ENCODE measurements at places on chromosomes 3 and 15. TPM values are rescaled to one million over a fixed set of nuclear protein-coding genes. Genes with fewer than 3 reads are reported as not detected.
A peak's percentile ranks its signal among the peaks of the same experiment; 100 is the strongest.

Gene PRR20G
- polyA plus RNA-seq = not detected

GRCh38 chr3:26259176-26259575 lies 363.4 kb upstream of the LRRC3B start:
- no peak for DNase-seq
- H3K4me1 ChIP-seq = no peaks in the 10 kb centered on the region
- H3K4me3 ChIP-seq = no peak overlapping the region
- no peaks in the 10 kb centered on the region for H3K27me3 ChIP-seq
- H3K27ac ChIP-seq = no peak overlapping the region

- H3K4me3 ChIP-seq = no peak overlapping the region
- no peaks in the 10 kb centered on the region for H3K27me3 ChIP-seq
- H3K27ac ChIP-seq = no peak overlapping the region
- H3K4me1 ChIP-seq = no peaks in the 10 kb centered on the region
- no peak for DNase-seq
Observed at GRCh38 chr15:48802257-48802656, 8.6 kb downstream of the CEP152 start.

Gene ZNF639
- polyA plus RNA-seq = 7.6 TPM

Gene SIDT1
- 0.12 TPM for polyA plus RNA-seq

DNA sequence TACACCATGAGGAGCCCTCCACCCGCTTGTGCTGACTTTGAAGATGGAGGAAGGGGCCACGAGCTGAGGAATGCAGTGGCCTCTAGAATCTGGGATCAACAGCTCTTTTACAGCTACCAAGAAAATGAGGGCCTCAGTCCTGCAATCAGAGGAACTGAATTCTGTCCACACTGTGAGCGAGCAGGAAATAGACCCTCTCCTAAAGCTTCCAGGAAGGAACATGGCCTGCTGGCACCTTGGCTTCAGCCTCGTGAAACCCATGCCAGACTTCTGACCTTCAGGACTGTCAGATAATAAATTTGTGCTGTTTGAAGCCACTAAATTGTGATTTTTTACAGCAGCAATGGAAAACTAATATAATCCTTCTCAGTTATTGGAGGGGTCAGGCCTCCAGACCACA lies 61.9 kb downstream of the RAB11A start:
- H3K27me3 ChIP-seq = no peaks in the 10 kb centered on the region
- no peaks in the 10 kb centered on the region for H3K36me3 ChIP-seq
- no peaks in the 10 kb centered on the region for H3K4me1 ChIP-seq
- no peak overlapping the region for H3K4me3 ChIP-seq
- H3K27ac ChIP-seq = no peak overlapping the region
- DNase-seq = no peak

Gene MINDY4B
- polyA plus RNA-seq = not detected

- H3K27ac ChIP-seq = no peak overlapping the region
- H3K27me3 ChIP-seq = no peaks in the 10 kb centered on the region
- H3K4me1 ChIP-seq = peaks cover 4% of the 10 kb centered on the region
- no peak for DNase-seq
- H3K36me3 ChIP-seq = no peaks in the 10 kb centered on the region
- no peak overlapping the region for H3K4me3 ChIP-seq
Observed at GRCh38 chr15:25441111-25441510, 2.3 kb upstream of the UBE3A start.

DNA sequence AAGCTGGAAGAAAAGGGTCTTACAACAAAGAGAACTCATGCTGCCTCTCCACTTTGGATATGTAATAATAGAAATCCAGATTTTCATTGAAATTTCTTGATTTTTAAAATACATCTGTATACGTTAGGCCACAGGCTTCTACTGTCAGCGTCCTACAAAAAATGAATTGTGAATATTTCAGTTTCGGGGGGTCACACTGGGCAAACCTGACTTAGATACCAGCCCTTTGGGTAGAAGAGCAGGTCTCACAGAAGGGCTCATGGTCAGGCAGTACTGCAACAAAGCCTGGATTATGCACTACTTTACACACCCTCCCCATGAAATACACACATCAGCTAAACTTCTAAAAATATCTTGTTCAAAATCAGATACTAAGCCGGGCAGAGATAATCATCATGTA lies 294.5 kb downstream of the FHIT start:
- no peak overlapping the region for H3K4me3 ChIP-seq
- H3K36me3 ChIP-seq = no peaks in the 10 kb centered on the region
- peaks cover 10% of the 10 kb centered on the region for H3K4me1 ChIP-seq
- no peaks in the 10 kb centered on the region for H3K27me3 ChIP-seq
- H3K27ac ChIP-seq = no peak overlapping the region

GRCh38 chr3:46299608-46300460 lies 54.1 kb upstream of the CCR2 start:
- DNase-seq = no peak
- H3K4me1 ChIP-seq = peaks cover 18% of the 10 kb centered on the region
- H3K36me3 ChIP-seq = no peaks in the 10 kb centered on the region
- no peak overlapping the region for H3K27ac ChIP-seq

Gene MAP6D1
- 1.4 TPM for polyA plus RNA-seq

GRCh38 chr15:98769867-98770266 lies 121.5 kb downstream of the IGF1R start:
- no peak overlapping the region for H3K27ac ChIP-seq
- H3K4me3 ChIP-seq = no peak overlapping the region
- H3K4me1 ChIP-seq = peaks cover 17% of the 10 kb centered on the region
- H3K36me3 ChIP-seq = no peaks in the 10 kb centered on the region

- H3K4me1 ChIP-seq = peaks cover 42% of the 10 kb centered on the region
- no peak for DNase-seq
- peak overlapping the region; percentile 77 for H3K27ac ChIP-seq
- H3K27me3 ChIP-seq = no peaks in the 10 kb centered on the region
Observed at GRCh38 chr3:11186318-11186692, 32.0 kb downstream of the HRH1 start.

Gene OSBPL10
- polyA plus RNA-seq = 50.1 TPM

DNA sequence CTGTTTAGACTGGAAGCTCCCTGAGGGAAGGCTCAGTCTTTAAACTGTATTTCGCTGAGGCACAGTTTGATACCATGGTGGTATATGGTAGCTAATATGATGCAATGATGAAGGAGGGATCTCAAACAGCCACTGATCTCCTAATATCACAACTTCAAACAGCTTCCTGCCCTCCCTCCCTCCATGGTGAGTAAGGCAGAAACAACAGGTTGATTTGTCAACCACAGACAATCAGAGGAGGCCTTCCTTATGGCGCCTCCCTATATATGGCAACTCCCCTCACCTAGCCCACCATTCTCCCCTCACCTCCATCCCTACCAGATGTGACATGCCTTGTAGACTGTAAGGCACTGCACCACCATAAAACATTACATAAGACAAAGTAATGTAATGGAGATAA lies 316.5 kb upstream of the ICE2 start:
- H3K27me3 ChIP-seq = no peaks in the 10 kb centered on the region
- no peak for DNase-seq
- no peak overlapping the region for H3K4me3 ChIP-seq

DNA sequence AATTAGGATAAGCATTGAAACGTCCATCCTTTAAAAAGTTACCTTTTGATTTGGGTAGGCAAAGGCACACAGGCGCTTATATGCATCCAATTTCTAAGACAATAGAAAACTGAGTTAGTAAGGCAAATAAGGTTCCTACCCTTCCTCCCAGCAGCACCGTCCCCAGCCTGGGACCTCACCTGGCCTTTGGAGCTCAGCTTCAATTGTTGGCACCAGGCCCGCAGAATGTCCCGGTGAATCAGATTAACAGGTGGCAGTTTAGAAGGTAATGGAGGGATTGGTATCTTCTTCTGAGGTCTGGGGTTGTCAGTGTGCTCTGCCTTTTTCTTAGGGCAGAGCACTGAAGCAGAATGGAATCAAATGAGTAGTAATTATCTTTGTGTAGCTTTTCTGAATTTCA lies 5.7 kb downstream of the DPPA4 start:
- no peaks in the 10 kb centered on the region for H3K4me1 ChIP-seq
- no peaks in the 10 kb centered on the region for H3K27me3 ChIP-seq
- no peak for DNase-seq
- H3K4me3 ChIP-seq = no peak overlapping the region
- H3K36me3 ChIP-seq = no peaks in the 10 kb centered on the region
- no peak overlapping the region for H3K27ac ChIP-seq

Gene CSTA
- 649 TPM for polyA plus RNA-seq

GRCh38 chr3:87126321-87126720 lies 100.8 kb upstream of the CHMP2B start:
- no peak for DNase-seq
- no peaks in the 10 kb centered on the region for H3K36me3 ChIP-seq
- H3K4me1 ChIP-seq = no peaks in the 10 kb centered on the region
- H3K27me3 ChIP-seq = no peaks in the 10 kb centered on the region

DNA sequence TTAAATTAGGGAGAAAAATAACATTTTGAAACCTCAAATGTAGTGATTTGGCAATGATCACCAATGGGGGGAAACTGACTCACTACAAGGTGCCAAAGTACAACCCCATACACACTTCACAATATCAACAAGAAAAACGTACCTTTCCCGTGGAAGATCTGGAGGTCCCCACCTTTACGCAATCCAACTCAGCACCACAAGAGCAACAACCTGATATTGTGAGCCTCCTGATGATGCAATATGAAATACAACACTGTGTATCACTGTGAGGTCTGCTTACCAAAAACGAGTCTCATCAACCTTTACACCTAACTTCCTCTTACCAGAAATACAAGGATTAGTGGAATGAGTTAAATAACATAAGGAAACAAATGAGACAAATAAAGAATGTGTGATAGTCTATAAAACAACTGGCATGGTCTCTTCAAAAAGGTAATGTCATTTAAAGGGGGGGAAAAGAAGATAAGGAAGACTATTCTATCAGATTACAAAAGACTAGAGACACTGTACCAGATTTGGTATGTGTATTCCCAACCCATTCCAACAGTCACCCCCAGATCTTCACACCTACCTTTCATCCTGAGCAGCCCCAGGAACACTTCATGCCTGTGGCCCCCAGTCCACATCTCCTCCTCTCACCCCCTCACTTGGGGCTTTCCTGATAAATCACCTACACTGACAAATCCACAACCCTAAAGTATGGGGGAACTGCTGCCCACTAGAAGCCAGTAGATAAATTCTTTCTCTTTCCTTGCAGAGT lies 27.7 kb downstream of the DLG1 start:
- no peak overlapping the region for H3K4me3 ChIP-seq
- peaks cover 13% of the 10 kb centered on the region for H3K4me1 ChIP-seq
- no peaks in the 10 kb centered on the region for H3K27me3 ChIP-seq
- H3K36me3 ChIP-seq = peaks cover 11% of the 10 kb centered on the region
- H3K27ac ChIP-seq = peak overlapping the region; percentile 26
